Left lung (tissue), 14 donors: ENCODE measurements at places on chromosomes 3 and 15. TPM values are rescaled to one million over a fixed set of nuclear protein-coding genes. Genes with fewer than 3 reads are reported as not detected.

DNA sequence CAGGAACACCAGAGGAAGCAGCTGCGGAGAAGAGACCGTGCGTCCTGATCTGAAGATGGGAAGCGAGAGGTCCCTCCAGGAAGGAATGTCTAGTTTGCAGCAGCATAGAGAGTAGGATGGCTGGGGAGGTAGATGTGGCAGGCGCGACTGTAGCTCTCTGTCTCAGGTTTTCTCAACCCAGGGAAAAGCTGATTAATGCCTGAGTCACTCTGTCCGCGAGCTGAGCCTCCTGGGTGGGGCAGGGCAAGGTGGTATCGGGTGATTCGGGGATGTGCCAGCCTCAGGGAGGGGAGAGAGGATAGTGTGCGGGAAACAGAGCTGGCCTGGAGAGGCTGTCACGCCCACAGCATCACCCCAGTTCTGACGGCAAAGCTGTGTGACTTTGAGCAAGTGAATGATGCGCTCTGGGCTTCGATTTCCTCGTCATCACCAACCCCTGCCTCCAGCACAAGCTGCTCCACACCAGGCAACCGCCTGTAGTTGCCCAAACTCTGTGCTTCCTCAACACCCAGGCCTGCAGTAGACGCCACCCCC is 28.4 kb downstream of the CPN2 start:
- DNase-seq: peak; percentile 4

- no peak for DNase-seq
These were observed 4.3 kb upstream of the LSMEM2 start for GRCh38 chr3:50274371-50275104.

GRCh38 chr3:47370887-47371697 is 9.7 kb upstream of the PTPN23 start:
- DNase-seq: no peak

- DNase-seq: no peak
These were observed 38.6 kb upstream of the APH1B start for GRCh38 chr15:63238796-63239195.

DNA sequence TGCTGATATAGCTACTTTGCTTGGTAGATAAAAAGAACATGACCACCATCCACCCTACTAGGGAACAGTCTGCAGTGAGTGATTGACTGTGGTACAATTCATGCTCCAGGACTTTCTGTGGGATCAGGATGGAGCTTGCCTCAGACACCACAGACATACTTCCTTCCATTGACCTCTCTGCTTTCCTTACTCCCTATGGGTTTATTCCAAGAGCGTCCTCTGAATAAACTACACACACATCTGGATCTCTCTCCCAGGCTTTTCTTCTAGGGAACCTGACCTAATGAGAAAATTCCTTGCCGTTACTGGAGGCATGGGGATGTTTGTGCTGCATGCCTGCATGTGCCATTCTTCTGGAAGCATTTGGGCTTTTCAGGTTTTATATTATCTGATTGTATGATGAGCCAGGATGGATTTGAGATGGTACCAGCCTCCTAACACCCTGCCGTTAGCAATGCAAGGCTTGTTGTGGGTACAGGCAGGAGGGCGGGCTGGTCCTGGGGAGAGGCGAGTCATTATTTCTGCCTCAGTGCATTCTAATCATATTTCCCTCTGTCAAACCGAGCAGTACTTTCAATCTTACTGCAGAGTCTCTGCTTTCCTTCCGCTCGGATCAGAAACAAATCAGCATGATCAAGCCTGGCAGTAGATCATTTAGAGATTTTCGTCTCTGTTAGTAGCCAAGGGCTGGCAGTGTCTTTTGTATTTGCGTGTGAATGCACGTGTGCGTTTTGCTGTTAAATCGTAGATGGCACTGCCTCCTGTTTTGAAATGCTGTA is 279.2 kb downstream of the PDCD6IP start:
- DNase-seq: no peak

The CIP2A gene
- 3.8 TPM for total RNA-seq

The GABRA5 gene
- total RNA-seq: not detected

GRCh38 chr3:100260081-100260684 is 609 bp upstream of the TBC1D23 start:
- peak; percentile 71 for DNase-seq

- DNase-seq: no peak
These were observed 14.6 kb upstream of the MME start for GRCh38 chr3:155065537-155065936.
